CD4-positive, alpha-beta T cell treated with Interleukin-21 for 1 hour (primary cell): ENCODE measurements at places on chromosomes 1 and 21.

- peak; percentile 74 for DNase-seq
These were observed 272.2 kb upstream of the B3GALT2 start for GRCh38 chr1:193458628-193459027.

- no peak for DNase-seq
These were observed 75.5 kb upstream of the GPR88 start for GRCh38 chr1:100462326-100463025.

GRCh38 chr1:212700223-212700891 lies 717 bp upstream of the BATF3 start:
- DNase-seq: peak; percentile 68

GRCh38 chr1:231628207-231628876 lies 1.8 kb downstream of the DISC1 start:
- peak; percentile 21 for DNase-seq

DNA sequence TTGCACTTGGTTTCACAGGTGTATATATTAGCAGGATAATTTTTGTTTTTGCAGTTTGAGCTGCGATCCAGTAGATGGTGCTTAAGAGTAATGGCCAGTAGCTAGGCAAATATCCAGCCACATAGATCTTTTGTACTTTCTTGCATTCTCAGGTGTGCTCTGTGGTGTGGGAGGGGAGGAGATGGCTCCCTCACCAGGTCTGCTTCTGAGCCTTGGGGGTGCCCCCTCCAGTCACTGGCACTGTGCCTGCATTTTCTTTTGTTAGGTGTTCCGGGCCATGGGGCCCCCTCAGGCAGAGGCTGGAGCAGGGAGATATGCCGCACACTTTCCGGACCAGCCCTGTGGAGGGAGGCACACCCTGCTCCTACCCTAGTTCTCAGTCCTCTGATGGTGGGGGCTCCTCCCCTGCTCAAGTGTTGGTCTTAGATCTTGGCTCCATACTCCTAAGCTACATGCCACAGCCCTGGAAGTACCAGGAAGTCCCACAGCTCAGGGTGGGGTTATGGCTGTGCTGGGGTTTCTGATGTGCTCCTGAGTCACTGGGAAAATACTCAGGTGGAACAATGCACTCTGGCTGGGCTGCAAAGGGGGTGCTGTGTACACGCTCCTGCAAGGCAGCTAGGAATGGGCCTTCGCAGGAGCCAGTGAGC lies 197.6 kb upstream of the DMRTA2 start:
- DNase-seq: no peak

- peak; percentile 55 for DNase-seq
These were observed 276.5 kb downstream of the DNM3 start for GRCh38 chr1:172117800-172118199.

GRCh38 chr1:160800645-160801408 lies 4.9 kb downstream of the LY9 start:
- peak; percentile 58 for DNase-seq

GRCh38 chr1:57089855-57090254 lies 124.0 kb upstream of the C8B start:
- DNase-seq: no peak

GRCh38 chr1:155016231-155016831 lies 13.7 kb downstream of the ZBTB7B start:
- DNase-seq: no peak

GRCh38 chr21:46038871-46039397 lies 57.4 kb downstream of the COL6A1 start:
- no peak for DNase-seq

DNA sequence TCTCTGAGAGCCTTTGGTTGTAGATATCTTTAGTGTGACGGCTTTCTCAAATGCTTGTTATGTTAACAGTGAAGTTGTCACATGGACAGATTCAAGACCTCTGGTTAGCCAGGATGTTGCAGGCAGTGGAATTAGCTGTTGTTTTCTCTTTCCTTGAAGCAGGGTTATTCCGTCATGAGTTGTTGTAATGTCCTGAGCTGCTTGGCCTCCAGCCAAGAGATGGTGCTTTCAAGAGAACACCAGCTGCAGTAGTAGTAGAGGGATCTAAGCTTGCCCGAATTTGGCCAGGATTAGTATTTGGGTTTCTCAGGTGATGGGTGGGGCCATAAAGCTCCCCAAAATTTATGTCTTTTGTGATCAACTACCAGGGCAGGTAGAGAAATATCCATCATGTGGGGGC lies 13.4 kb downstream of the KCNE1 start:
- no peak for DNase-seq

DNA sequence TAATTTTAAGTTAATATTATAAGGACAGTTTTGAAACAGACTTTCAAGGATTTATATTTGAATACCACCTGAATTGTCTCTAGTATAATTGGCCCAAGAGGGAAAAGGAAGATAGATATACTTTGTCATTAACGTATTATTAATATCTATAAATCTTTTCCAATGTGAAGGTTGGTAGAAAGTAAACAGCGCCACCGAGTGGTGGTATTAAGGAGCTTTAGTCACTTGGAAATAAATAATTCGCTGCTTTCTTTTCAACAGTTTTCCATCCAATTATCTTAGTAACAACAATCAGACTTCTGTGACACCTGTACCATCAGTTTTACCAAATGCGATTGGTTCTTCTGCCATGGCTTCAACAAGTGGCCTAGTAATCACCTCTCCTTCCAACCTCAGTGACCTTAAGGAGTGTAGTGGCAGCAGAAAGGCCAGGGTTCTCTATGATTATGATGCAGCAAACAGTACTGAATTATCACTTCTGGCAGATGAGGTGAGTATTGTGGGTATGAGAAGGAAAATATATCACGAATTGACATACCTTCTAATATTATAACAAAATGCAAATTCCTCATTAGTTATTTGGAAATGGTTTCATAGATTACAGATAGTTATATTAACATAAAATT lies 37.7 kb downstream of the SH3GLB1 start:
- peak; percentile 59 for DNase-seq

DNA sequence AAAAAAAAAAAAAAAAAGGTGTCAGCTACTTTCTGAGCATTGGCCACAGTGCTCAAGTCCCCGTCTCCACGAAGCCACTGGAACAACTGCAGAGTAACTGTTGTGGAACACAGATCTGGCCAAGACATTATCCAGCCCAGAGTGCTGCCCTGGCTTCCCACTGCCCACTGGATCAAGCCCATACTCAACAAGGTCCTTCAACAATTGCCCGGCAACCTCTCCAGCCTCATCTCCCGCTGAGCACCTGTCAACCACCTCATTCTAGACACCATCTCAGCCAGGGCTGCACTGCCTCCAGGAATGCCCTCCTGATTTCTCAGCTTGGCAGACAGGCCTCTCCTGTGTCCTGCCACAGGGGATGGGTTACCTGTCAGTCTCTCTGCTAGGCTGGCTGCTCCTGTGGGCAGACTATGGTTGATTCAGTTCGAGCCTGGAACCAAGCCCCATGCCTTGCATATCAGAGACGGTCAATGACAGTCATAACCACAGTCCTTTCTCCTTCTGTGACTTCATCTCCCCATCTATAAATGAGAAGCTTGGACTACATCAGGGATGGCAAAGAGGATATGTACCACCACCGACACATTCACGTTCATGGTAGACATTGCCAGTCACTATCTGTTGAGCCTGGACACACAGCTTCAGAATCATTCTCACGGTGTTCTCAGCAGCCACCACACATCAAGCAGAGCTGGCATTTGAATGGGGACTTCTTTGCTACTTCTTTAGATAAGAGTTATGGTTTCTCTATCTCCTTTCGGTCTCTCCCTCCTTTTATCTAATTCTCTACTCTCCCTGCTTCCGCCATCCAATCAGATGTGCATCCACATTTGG lies 76.9 kb downstream of the MRPL37 start:
- no peak for DNase-seq

- no peak for DNase-seq
These were observed 120.4 kb downstream of the KCNH1 start for GRCh38 chr1:211013346-211014240.

GRCh38 chr1:15882665-15883064 lies 35.2 kb downstream of the SPEN start:
- no peak for DNase-seq

DNA sequence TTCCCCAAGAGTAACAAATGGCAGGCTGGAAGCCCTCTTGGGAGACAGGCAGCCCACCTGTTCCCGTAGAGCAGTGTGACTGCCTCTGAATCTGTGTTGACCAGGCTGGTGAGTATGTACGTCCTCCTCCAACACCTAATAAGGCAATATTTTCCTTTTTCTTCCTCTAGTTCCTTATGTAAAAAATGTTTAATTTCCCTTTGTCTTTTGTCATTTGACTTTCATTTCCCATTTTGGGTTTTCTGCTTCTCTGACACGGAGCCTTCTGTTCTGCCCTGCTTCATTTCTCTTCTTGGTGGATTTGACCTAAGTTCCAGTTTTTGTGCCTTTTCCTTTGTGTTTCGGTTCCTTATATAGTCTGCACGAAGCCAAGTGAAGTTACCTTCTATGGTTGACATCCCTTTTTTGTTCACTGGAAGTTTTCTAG lies 65.8 kb upstream of the ATF3 start:
- peak; percentile 13 for DNase-seq

DNA sequence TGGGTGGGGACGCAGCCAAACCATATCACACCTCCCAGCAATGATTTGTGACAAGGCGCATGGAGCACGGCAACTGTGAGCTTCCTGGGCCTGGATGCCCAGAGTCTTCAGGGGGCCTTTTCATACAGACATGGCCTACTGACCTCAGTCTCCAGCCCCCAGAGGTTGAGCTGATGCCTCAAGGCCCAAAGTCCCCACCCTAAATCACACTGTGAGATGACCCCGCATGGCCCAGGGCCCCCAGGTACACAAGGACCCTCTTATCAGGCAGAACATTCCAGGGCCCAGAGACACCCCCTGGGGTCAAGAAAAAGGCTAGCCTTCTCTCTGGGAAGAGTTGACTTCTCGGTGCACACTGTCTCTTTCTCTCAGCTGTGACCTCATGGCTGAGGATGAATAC lies 179.7 kb upstream of the C1orf174 start:
- DNase-seq: no peak

- no peak for DNase-seq
These were observed 106.6 kb downstream of the TNNI3K start for GRCh38 chr1:74341702-74342339.

GRCh38 chr1:910881-911721 lies 12.6 kb upstream of the SAMD11 start:
- DNase-seq: no peak

GRCh38 chr1:227561241-227561907 lies 2.0 kb upstream of the ZNF678 start:
- no peak for DNase-seq
